Tongue (tissue), 3 donors: ENCODE measurements at places on chromosomes 11 and 22.

DNA sequence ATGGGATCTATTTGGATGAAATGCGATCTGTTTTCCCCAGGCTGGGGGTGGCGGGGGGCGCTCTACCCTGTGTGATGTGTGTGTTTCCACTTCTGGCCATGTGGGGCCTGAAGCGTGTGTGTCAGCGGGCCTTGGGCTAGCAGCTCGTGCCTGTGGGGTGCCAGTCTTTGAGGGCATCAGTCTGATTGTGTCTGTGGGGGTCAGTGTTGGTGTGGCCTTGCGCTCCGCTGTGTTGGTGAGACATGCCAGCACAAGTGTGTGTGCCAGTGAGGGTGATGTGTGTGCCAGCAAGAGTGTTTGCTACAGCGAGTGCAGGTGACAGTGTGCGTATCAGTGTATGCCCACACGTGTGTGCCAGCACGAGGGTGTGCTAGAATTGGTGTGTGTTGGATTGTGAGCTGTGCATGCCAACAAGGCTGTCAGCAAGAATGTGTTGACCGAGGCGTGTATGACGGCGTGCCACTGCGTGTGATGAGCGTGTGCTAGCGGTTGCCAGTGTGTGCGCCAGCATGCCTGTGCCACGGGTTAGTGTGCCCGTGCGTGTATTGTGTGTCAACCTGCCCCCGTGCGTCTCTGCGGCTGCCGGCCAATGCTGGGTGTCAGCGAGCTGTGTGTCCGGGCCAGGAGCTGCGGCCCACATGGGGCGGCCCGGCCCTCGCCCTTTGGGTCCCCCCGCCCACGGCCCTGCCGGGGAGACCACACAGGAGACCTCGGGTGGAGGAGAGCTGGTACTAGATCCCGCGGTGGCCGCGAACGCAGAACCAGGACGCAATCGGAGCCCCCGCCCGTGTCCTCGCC, 519 bp downstream of the ARRB1 start:
- DNase-seq, result peak; percentile 45

DNA sequence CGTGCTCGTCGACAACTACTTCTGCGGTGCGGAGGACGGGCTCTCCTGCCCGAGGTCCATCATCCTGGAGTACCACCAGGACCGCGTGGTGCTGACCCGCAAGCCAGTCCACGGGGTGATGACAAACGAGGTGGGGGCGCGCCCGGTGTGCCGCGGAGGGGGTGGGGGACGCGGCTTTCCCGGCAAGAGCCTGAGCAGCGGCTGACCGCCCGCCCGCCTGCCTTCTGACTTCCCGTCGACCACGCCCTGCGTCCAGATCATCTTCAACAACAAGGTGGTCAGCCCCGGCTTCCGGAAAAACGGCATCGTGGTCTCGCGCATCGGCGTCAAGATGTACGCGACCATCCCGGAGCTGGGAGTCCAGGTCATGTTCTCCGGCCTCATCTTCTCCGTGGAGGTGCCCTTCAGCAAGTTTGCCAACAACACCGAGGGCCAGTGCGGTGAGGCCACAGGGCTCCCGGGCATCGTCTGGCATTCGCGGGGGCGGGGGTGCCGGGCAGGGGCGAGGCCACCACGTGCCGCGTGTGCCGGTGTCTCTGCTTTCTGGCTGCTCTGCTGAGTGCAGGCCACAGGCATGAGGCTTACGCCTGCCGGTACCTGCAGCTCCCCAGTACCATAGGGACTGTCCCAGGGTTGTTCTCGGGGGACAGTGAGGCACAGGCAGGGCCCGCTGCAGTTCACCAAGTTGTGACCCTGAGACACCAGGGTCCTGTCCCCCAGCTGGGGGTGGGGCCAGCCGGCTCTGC, 28.5 kb upstream of the MUC5B start:
- DNase-seq, result no peak

- no peak for DNase-seq
Measured at GRCh38 chr11:71555508-71555907, 7.3 kb downstream of the KRTAP5-9 start.

DNA sequence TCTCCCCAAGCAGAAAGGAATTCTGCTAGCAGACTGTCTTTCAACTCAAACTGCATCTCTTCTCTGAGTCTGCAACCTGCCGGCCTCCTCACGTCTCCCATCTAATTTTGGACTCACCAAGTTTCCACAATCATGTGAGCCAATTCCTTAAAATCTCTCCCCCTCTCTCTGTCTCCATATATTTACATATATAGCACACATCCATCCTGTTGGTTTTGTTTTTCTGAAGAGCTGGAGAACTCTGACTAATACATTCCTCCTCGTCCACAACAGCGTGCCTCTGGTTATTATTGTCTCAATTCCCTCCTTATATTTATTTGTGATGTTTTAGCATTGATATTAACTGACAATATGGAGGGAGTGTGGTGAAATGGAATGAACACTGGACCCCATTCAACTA, 29.6 kb upstream of the FJX1 start:
- no peak for DNase-seq

- peak; percentile 22 for DNase-seq
Measured at GRCh38 chr11:82631722-82632630, 101.7 kb downstream of the FAM181B start.

DNA sequence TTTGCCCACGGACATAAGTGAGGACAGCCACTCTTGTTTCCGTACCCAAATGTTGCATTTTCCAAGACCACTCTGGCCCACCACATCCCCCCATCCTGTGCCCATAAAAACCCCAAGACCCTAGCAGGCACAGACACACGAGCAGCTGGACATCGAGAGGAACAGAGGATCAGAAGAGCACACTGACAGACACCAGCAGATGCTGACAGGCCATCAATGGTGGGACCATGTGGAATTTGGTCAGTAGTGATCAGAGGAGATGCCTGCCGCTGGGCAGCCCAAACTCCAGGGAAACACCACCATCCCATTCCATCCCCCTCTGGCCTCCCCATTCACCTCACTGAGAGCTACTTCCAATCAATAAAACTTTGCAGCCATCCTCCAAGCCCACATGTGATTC, 87.0 kb downstream of the DLG2 start:
- DNase-seq, result peak; percentile 16
